ENCODE measurements at places on chromosomes 1 and 21.
A peak's percentile ranks its signal among the peaks of the same experiment; 100 is the strongest.

- no peak for DNase-seq
Observed at GRCh38 chr1:38789498-38790169, 69.9 kb downstream of the RRAGC start.

DNA sequence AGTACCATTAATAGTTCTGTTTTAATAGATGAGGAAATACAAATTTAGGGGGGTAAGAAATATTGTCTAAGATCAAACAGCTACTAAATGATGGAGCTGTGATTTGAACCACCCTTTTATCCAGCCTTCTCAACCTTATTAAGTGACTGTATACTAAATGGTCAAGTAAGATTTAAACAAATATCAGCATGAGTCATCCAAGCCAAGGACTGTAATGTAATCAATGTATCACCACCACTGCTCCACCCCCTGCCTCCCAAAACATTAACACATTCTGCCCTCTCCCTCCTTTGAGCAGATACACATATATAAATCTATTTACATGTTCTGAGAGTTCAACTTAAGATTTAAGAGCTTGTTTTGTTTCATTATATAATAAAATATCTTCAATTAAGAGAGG is 58.9 kb downstream of the LRRC40 start:
- no peak for DNase-seq

GRCh38 chr1:153977250-153978240 is at the start of gene JTB:
TSS of gene JTB (minus strand) at chr1:153977674. CDS start at chr1:153977252, 422 bp downstream.
- DNase-seq: peak; percentile 88

GRCh38 chr1:77283701-77284425 is 2.0 kb downstream of the AK5 start:
- DNase-seq: no peak

DNA sequence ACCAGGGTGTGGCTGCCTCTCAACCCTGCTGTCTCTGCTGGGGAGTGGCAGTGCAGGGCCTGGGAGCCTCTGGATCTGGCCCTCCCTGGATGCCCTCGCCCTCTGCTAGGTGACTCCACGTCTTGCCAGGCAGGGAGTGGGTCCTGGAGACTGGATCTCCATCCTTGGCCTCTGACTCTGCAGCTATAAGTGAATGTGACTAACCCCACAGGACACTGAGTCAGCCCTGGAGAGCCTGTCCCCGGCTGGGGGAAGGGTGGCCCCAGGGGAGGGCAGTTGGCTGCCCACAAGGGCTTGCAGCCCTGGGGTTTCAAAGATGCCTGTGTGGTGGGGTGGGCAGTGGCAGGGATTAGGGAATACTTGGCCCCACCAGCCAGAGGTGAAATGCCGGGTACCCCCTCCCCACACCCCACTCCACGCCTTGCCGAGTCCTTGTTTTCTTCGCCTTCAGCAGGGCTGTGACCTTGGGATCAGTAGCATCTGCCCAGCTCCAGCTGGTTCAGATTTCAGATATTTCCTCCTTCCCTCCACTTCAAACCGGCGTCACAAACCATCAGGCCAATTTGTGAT is 1.9 kb upstream of the MYBPH start:
- no peak for DNase-seq
